Diencephalon (tissue), 1 donor: ENCODE measurements at places on chromosomes 2 and 18. TPM values are rescaled to one million over a fixed set of nuclear protein-coding genes. Genes with fewer than 3 reads are reported as not detected.

Gene IL1RN
- total RNA-seq: not detected

Gene TXNDC2
- total RNA-seq: not detected

Gene GREB1
- 15.0 TPM for total RNA-seq

Gene GPAT2
- total RNA-seq: 2.3 TPM

Gene RASGRP3
- total RNA-seq: 14.1 TPM

Gene SNORC
- total RNA-seq: 4.6 TPM

Gene PFN4
- total RNA-seq: 0.92 TPM

Gene RGPD3
- 1.2 TPM for total RNA-seq

Gene IMPA2
- total RNA-seq: 3.5 TPM

Gene REG1B
- total RNA-seq: not detected

Gene DIS3L2
- total RNA-seq: 48.4 TPM

Gene LYG2
- total RNA-seq: not detected

Gene FSIP2
- total RNA-seq: 2.3 TPM

Gene LYG1
- total RNA-seq: 0.46 TPM

Gene FBXO15
- 7.2 TPM for total RNA-seq

Gene BCL11A
- total RNA-seq: 71.5 TPM

Gene ACKR3
- total RNA-seq: 12.7 TPM

Gene SCN9A
- 114 TPM for total RNA-seq

Gene DAPL1
- total RNA-seq: not detected

Gene PRSS56
- total RNA-seq: 1.6 TPM

Gene ABCB6
- 30.0 TPM for total RNA-seq

Gene NAT8
- not detected for total RNA-seq

Gene PLGLB2
- 1.6 TPM for total RNA-seq

Gene MC5R
- total RNA-seq: 0.69 TPM

Gene XDH
- 0.23 TPM for total RNA-seq

Gene GALNT13
- total RNA-seq: 37.8 TPM

Gene ABCG5
- 0.23 TPM for total RNA-seq

Gene PASK
- 14.3 TPM for total RNA-seq

Gene SLC9A4
- 0.69 TPM for total RNA-seq

Gene C18orf54
- total RNA-seq: 9.2 TPM

Gene SPHKAP
- 60.7 TPM for total RNA-seq

Gene OR6B2
- total RNA-seq: not detected

Gene RNF25
- 27.9 TPM for total RNA-seq

Gene ANKMY1
- 15.5 TPM for total RNA-seq

Gene C1GALT1C1L
- 0.92 TPM for total RNA-seq

Gene ELOA2
- not detected for total RNA-seq

Gene ATOH8
- total RNA-seq: 3.2 TPM

Gene UGT1A3
- not detected for total RNA-seq

Gene TSHZ1
- 10.4 TPM for total RNA-seq

Gene PSMA8
- 0.46 TPM for total RNA-seq

Gene NRP2
- 67.8 TPM for total RNA-seq

Gene LDAH
- total RNA-seq: 19.4 TPM

Gene DNAJC5G
- 0.23 TPM for total RNA-seq

Gene ABCA12
- 0.23 TPM for total RNA-seq

Gene ALLC
- not detected for total RNA-seq

Gene TYMS
- 8.3 TPM for total RNA-seq
